ENCODE measurements at places on chromosomes 12 and 14.

GRCh38 chr12:50620109-50620977 is 115.6 kb downstream of the DIP2B start:
- peak; percentile 35 for DNase-seq

DNA sequence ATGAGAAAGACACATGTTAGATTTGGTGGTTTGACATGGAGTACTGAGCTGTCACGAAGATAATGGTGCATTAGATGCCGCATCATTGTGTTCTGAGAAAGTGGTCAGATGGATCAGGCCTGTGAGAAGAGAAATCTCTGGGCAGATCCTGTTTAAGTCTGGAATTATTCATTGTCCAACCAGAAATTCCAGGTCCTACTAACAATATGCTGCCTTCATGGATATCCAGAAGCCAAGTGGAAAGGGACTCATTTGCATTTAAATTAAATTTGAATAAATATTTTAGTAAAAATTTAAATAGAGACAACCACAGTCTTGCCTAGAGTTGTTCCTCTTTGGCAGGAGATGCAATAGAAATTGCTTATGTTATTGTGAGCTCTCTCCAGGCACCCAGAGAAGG is 330.5 kb upstream of the TMEM132C start:
- no peak for DNase-seq

- no peak for DNase-seq
Observed at GRCh38 chr12:106753526-106753925, 21.0 kb upstream of the RIC8B start.

- peak; percentile 68 for DNase-seq
Observed at GRCh38 chr14:60647081-60647836, 2.0 kb downstream of the SIX1 start.

GRCh38 chr12:24553259-24553658 is 395.6 kb downstream of the BCAT1 start:
- no peak for DNase-seq

DNA sequence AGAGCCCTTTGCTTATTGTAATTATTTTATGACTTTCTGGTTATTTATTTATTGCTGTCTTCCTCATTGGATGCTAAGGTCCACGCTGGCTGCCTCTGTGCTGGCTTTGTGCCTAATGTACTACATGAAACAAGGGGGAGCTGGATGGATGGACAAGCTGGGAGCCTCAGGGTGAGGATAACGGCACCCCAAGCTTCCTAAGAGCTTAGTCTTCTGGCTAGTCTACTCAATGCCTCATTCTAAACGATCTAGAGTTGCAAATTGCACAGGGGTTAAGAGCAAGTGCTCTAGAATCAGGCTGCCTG is 172.0 kb downstream of the CHST11 start:
- DNase-seq: no peak

DNA sequence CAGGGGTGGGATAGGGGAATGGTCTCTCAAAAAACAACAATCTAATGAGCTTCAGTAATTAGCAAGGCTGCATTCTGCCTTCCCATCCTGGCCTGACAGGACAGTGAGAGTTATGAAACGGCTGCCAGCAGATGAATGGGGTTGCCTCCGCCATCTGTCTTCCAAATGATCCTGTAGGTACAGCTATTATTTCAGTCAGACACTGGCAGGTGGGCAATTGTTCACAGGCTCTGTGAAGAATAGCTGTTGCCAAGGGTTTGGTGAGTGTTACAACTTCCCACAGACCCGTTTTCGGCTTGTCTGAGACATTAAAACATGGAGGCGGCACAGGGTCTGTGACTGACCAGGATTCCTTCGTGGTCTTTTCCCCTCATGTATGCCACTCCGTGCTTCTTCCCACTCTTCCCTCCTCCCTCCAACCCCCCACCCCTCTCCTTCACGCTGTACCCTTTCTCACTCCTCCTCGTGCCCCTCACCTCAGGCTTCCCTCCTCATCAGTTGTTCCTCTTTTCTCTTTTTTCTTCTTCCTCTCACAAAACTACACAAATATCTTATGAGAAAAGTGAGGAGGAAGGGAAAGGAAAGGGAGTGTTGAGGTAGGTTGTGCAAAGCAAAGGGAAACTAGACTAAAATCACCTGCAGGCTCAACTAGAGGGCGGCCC is 160.8 kb upstream of the GZMB start:
- DNase-seq: no peak

GRCh38 chr14:94598506-94598815 is 13.7 kb upstream of the SERPINA3 start:
- no peak for DNase-seq

GRCh38 chr12:87020071-87020470 is 763.9 kb upstream of the MGAT4C start:
- no peak for DNase-seq

DNA sequence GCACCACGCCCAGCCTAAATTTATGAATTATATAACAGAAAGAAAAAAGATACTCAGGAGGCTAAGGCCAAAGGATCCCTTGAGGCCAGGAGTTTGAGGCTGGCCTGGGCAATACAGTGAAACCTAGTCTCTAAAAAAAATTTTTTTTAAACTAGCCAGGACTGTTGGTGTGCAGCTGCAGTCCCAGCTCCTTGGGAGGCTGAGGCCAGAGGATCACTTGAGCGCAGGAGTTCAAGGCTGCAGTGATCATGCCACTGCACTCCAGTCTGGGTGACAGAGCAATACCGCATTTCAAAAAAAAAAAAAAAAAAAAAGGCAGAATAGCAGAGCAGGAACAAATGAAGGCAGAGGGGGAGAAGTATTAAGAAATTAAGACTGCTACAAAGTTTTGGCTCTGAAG is 2.6 kb upstream of the PSMA6 start:
- no peak for DNase-seq

GRCh38 chr12:41058266-41058665 is 129.9 kb upstream of the PDZRN4 start:
- no peak for DNase-seq

- no peak for DNase-seq
Observed at GRCh38 chr14:76776428-76777251, 15.4 kb downstream of the VASH1 start.

- DNase-seq: no peak
Observed at GRCh38 chr12:38373784-38374183, 57.2 kb downstream of the ALG10B start.

DNA sequence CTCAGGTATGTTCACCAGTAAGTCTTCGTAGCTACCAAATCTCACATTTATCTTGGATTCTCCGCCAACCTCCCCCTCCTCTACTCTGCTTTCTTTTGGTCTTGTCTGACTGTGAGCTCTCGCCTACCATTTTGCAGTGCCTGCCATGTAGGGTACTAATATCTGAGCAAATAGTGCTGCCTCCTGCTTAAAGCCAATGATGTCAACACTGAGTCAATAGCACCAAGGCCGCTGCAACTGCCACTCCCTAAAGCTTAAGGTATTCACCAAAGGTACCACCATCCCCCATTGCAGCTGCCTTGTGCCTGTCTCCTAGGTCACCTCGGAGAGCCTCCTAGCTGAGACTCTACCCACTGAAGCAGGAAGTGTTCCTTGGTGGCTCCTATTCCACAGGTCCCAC is 114.8 kb upstream of the FUT8 start:
- peak; percentile 42 for DNase-seq

DNA sequence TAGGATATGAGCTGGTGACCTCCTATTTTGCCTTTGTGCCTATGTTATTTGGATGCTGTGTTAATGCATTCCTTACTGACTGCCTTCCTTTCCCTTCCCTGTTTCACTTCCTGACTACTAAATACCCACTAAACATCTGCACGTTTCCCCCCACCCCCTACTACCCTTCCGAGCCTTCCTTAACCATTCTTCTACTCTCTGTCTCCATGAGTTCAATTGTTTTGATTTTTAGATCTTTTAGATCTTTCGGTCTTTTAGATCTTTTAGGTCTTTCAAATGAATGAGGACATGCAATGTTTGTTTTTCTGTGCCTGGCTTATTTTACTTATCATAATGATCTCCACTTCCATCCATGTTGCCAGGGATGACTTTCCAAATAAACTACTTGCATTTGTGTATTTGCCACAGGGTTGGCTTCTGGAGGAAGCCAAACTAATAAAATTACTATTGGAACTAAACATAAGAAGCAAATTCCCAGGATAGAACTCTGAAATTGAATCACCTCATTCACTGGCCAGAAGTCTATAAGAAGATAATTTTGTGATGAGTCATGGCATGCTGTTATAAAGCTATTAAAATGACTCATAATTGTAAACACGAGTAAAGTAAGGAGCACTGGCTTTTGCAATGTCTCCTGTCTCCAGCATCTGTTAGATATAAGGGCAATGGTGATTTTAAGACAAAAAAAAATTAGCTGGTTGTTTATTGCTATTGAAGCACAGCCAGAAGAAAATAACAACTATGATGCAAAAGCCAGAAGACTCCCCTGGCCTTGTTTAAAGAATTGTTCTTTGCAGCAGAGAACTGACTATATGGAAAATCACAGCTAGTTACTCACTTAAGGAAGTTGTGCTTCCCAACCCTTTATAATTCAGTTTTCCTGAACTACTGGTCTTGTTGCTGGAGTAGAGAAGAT is 586.3 kb downstream of the LRFN5 start:
- peak; percentile 15 for DNase-seq

DNA sequence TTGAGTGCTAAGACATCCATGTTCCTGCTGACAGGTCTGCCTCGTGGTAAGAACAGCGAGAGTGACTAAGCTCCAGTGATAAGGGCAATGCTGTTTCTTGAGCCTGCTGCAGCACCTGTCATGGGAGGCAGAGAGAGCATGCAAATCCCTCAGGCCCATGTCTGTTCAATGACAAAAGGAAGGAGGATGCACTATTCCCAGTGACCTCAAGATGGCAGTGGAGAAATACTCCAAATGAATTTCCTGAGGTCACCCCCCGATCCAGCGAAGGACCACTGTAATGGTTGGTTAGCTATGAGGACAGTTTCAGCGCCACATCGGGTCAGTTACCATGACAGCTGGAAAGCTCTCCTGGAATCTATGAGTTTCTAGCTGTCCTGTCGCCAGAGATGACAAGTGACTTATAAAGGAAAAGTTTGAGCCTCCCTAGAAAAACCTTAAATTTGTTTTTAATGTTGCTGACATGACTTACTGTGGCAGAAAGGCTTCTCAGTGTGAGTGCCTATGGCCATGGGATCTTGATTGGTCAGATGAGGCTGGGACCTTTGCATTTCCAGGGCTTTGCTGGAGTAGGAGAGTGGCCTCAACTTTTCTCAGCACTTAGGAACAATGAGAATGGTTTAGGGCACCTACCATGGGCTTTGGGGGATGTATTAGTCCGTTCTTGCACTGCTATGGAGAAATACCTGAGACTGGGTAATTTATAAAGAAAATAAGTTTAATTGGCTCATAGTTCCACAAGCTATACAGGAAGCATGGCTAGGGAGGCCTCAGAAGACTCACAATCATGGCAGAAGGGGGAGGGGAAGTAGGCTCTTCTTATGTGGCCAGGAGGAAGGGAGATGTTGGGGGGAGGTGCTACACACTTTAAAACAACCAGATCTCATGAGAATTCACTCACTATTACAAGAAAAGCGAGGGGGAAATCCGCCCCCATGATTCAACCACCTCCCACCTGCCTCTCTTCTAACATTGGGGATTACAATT is 88.0 kb upstream of the TMEM260 start:
- DNase-seq: peak; percentile 78

- no peak for DNase-seq
Observed at GRCh38 chr12:117030187-117030900, 68.9 kb downstream of the TESC start.

- no peak for DNase-seq
Observed at GRCh38 chr12:125089083-125089482, 23.8 kb downstream of the AACS start.

DNA sequence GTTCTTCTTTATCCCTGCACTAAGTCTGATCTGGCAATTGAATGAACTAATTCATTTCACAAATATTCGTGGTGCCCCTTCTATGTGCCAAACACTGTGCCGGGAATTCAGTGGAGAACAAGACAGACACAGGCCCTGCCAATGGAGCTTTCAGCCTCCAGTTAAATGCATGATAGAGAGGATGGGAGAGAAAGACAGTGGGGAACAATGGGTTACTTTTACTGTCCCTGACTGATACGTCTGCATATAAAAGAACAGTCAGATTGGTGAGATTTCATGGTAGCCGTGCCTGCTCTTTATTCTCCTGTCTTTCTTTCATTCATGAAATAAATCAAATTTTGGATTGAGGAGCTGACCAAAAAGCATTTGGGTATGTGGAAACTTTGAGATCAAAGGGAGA is 78.5 kb downstream of the TMEM117 start:
- no peak for DNase-seq

DNA sequence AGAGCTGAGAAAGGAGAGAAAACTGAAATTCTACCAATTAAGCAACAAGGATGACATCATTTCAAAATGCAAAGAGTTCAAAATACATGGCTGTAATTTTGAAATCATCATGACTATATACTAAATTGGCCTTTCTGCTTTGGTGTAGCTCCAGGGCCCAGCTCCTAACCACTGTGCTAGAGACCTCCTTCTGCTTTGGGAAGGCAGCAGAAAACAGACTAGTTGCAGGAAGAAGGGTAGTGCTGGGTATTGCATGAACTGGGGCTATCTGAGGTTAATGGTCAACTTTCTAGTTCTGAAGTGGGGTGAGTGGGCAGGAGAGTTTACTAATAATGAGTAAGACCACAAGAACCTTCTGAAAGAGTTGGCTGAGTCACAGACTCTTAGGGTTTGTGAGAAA is 66.2 kb downstream of the PTGER2 start:
- no peak for DNase-seq

DNA sequence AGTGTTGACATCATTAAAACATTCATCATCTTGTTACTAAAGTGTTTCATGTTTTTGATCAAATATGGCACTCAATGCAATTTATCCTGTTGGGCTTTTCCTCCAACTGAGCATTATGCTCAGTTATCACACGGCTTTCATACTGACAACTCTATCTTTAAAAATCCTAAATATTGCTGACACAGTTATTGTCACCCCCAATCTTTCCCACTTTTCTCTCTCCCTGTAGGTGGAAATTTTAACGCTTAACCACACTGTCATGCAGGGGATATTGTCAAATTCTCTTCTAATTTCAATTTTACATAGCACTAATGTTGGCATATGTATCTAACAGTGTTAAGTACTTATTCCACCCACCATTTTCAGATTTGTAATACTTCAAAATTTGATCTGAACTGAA is 59.7 kb upstream of the GPHB5 start:
- DNase-seq: no peak

GRCh38 chr14:103543140-103543539 is 14.1 kb downstream of the TRMT61A start:
- no peak for DNase-seq

DNA sequence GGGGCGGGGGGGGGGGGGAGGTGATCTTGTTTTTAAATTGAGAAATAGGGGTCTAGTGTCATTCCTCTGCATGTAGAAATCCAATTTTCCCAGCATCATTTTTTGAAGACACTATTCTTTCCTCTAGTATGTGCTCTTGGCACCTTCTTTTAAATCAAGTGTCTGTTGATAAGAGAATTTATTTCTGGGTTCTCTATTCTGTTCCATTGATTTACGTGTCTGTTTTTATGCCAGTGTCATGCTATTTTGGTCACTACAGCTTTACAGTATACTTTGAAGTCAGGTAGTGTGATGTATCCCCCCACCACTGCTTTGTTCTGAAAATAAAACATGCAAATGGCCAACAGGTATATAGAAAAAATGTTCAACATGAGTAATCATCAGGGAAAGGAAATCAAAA is 252.7 kb downstream of the MED13L start:
- no peak for DNase-seq
